ENCODE measurements at places on chromosomes 5 and 9.

GRCh38 chr5:38443390-38443789 lies 113.1 kb downstream of the LIFR start:
- no peak for DNase-seq

DNA sequence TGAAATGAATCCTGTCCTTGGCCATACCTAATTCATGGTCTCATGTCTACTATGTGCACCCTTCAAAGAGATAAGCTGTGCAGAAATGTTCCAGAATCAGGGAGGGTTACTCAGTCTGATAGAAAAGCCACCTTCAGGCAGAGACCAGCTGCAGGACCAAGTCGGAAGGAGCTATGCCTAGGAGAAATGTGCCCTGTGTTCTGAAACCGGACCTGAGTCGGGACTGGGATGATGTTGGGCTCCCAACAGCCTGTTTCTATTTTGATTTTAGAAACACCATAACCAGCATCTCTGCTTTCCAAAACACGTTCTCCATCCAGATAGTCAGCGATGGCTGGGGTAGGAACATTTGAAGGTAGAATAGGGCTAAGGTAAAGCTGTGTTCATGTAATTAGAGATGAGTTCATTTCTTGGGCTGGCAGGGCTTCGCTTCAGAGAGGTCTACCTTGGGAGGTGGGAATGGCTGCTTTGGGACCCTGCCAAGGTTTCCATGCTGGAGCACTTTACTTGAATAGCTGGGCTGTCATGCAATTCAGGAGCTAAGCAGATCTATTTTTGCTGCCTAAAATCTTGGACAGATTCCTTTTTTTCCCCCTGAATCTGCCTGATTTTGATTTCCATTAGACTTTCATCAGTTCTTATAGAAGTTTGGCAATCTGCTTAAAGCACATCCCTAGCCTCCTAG lies 2.8 kb downstream of the ADCY2 start:
- DNase-seq, result no peak

- no peak for DNase-seq
Measured at GRCh38 chr5:14109041-14109747, 33.9 kb upstream of the TRIO start.

GRCh38 chr5:53956196-53956595 lies 354.2 kb downstream of the ARL15 start:
- no peak for DNase-seq

DNA sequence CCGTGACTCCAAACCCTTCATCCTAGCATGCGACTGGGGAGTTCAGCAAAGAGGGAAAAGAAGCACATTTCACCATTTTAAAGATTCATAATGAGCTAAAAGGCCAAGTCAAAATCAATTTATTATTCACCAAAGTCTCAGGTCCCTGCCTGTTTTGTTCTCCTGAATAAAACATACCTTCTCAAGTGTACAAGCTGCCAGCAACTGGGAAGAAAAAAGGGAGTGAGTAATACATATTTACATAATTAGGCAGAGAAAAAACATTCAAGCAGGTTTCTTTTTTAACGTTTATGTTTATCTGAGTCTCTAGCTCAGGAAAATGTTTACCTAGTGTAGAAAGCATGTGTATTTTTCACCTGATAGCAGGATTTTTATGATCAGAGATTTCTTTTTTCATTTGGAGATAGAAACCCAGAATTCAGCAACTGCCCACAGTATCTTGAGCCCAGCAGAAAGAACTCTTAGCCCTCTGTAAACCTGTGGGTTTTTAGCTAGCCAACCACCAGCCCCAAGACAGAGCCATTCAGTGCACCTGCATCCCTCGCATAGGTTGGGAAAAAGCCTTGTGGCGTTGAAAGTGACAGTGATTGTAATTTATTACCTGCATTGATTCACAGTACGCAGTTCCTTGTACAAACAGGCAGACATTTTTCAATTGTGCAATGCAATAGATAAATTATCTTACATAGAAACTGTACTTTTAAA lies 117.9 kb upstream of the GRIA1 start:
- DNase-seq, result peak; percentile 57

- no peak for DNase-seq
Measured at GRCh38 chr9:19161257-19162025, 34.1 kb upstream of the PLIN2 start.

GRCh38 chr5:102834438-102834964 lies 79.4 kb downstream of the PAM start:
- DNase-seq, result no peak

Data from NCI-H2081 treated with DMSO at 0.1 percent for 48 hours (cell line).